Fibroblast of lung (primary cell): ENCODE measurements at places on chromosomes 6 and 20. TPM values are rescaled to one million over a fixed set of nuclear protein-coding genes. Genes with fewer than 3 reads are reported as not detected.
A peak's percentile ranks its signal among the peaks of the same experiment; 100 is the strongest.

- no peak for DNase-seq
Observed at GRCh38 chr6:14601490-14601889, 483.9 kb downstream of the CD83 start.

MYBL2 gene
- total RNA-seq: 0.26 and 1.2 TPM in 2 replicates

DNA sequence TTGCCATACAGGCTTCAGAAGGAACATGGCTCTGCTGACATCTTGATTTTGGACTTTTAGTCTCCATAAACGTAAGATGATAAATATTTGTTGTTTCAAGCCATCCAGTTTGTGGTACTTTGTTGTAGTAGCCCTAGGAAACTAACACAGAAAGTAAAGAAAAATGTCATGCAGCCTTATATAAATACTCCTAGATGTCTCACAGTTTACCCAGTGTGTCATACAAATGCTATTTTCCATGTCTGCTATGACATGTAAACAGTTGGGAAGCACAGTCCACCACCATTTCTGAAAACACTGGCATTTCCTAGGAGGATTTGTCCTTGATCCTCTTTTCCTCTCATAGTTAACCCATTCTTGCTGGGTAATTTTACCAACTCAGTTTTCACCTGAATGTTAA is 30.6 kb upstream of the ME1 start:
- DNase-seq: no peak

BPI gene
- total RNA-seq: not detected in 2 replicates

PPP1R18 gene
- total RNA-seq: 44.4 and 63.4 TPM in 2 replicates

GRCh38 chr6:117233145-117233544 is 32.2 kb upstream of the VGLL2 start:
- peak; percentile 36 for DNase-seq

- DNase-seq: no peak
Observed at GRCh38 chr6:83976871-83977270, 56.7 kb upstream of the MRAP2 start.

DNA sequence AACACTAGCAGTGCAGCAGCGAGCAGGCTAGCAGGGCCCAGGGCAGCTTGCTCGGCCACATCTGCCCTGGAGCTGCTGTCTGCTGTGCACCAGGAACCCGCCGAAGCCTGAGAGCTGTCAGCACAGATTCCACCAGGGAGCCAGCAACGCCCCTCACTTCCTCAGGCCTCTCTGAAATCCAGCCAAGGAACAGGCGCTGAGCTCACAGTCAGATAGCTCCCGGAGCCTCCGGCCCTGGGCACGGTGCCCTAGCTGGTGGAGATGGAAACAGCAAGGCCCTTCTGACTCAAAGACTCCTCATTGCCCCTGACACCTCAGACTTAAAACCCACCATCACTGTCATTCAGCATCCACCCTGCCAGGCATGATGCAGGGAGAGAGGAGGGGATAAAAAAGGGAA is 839.4 kb downstream of the MAFB start:
- DNase-seq: peak; percentile 91

GRCh38 chr20:840858-841567 is 7.5 kb downstream of the FAM110A start:
- DNase-seq: no peak

DNA sequence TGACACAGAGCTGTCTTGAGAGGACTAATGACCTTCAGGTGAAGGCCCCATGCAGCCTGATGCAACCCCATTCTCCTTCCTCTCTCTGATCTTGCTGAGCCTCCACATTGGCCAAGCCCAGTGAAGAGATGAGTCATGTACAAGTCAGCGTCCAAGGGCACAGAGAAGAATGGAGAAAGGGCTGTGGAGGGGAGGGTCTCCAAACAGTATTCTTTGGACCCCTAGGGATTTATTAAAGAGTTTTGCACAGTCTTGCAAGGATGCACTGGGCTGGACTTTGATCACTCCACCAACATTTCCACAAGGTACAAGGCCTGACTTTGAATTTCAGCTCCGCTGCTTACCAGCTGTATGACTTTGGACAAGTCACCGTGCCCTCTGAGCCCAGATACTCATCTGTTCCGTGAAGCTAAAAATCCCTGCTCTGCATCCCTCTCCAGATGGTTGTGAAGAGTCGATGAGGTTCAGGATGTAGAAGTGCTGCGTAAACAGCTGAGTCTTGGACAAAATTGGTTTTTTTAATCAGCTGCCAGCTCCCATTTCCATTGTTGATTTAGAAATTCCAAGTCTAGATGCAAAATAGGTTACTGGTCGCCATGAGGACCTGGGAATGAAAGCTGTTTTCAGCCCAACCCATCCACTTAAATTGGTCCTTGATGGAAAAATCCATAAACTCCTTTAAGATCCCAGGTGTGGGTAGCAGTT is 14.1 kb upstream of the KCNG1 start:
- DNase-seq: no peak

DNA sequence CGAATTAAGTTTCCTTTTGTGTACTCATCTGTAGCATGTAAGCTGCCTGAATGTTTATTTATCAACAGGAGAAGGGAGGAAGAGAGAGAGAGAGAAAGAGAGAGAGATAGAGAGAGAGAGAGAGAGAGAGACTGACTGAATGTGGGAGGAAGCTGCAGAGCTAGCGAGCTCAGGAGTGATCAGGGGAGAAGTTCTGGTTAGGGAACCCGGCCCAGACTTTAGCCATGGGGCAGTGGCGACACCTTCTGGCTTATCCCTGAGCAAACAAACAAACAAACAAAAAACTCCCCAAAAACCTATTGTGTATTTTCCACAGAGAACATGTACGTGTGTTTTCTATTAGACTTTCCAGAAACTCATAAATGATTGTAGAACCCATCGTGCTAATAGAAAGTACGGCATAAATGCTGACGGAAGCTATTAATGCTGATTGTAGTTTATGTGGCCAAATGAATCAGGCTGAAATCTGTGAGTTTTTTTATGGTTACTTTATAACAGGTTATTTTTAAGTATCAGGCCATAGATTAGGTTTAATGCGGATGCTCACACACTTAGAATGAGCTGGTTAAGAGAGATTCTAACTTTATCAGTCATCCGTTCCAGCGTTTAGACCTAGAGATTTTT is 92.8 kb downstream of the CLIC5 start:
- peak; percentile 85 for DNase-seq

MYL9 gene
- total RNA-seq: 9.2 and 25.4 TPM in 2 replicates

- no peak for DNase-seq
Observed at GRCh38 chr6:167106406-167106805, 16.5 kb upstream of the CCR6 start.

- DNase-seq: peak; percentile 72
Observed at GRCh38 chr20:49690899-49691620, 22.6 kb downstream of the B4GALT5 start.

IRF4 gene
- under 0.01 TPM in 2 replicates for total RNA-seq

- peak; percentile 95 for DNase-seq
Observed at GRCh38 chr20:41287327-41287726, 30.2 kb downstream of the ZHX3 start.

- no peak for DNase-seq
Observed at GRCh38 chr20:12566596-12566995, 442.2 kb upstream of the SPTLC3 start.

HLA-DQA1 gene
- 0.26 TPM in 1 of 2 replicates, not detected in the other for total RNA-seq

DNA sequence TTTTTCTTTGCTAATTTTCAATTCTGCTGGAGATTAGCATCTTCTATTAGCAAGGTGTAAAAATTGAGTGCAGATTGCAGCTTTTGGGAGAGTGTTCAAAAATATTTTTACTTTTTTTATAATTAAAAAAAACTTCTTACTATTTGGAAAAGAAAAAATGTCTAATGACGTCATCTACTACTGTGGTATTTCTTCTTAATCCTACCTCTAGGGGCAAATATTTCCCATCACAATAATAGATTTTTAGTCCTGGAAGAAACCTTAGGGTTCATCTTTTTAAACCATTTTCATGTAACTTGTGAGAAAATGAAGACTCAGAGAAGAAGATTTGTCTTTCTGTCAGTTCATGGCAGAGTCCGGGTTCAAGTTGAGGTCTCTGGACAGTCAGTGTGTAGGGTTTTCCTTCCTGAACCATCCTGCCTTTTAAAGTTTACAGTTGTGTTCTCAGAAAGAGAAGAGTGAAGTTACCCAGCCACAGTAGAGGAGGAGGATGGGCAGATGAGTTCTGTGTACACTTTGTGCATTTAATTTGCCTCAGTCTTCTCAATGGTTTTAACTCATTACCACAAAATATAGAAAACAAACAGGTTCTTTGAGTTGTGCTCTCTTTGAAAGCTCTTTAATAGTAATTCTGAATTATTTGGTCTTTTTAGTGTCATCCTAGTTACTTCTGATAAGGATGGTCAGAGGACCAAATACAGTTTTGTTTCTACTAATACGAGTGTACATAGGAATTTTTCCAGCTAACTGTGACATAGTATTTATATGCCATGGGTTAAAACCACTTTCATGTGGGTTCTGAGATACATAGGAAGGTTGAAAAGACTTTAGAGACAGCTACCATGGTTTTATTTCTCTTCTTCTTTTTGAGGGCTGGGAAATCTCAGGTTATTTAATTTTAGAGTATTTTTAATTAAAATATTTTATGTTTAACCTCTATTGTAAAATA is 184.7 kb downstream of the CDKAL1 start:
- DNase-seq: no peak

GRCh38 chr6:85672623-85673022 is 29.9 kb upstream of the SYNCRIP start:
- no peak for DNase-seq

DNA sequence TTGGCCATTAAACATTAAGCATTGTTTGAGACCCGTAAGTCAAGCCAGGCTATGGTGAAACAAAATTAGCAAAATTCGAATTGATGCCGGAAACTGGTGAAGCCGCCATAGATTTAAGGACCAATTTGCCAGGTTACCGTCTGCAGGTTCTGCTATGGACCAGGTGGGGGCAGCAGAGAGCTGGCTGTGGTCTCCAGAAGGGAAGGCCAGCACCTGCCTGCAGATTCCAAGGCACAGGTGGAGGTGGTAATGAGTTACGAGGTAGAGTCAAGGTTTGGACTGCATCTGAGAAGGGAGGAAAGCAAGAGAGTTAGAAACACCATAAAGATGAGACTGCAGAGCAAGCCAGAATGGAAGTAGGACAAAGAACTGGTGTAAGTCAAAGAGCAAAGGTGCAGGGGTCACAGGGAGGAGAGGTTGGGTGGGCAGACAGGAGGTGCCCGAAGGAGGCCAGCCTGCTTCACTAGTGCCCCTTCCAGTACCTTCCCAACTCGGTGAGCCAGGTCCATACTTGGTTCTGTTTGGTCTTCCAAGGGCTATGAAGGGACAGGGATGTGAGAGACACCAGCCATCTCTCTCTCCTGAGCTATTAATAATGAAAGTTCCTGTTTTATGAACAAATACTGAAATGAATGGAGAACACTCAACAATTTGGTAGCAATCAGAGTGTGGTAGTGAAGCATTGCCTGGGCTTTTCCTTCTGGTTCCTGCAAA is 131.6 kb upstream of the ESR1 start:
- DNase-seq: peak; percentile 4

SLC32A1 gene
- total RNA-seq: not detected in 2 replicates

CST1 gene
- 3.6 TPM in 1 of 2 replicates, not detected in the other for total RNA-seq

CALHM5 gene
- 4.1 and 4.4 TPM in 2 replicates for total RNA-seq

DNA sequence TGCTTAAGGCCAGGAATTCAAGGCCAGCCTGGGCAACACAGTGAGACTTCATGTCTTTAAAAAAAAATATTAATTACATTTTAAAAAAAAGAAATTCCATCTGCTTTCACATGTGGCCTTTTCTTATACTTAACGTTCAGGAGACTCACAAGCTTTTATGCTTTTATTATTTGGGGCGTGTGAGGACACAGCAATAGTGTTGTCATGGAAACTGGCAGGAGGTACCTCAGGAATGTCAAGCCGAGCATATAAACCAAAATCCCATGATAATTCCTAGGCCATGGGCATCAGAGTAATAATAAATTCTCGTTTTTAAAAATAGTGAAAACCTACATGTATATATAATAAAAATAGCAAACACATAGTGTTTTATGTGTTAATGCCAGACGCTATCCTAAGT is 89.8 kb downstream of the IYD start:
- no peak for DNase-seq

TMEM200A gene
- 44.2 and 51.7 TPM in 2 replicates for total RNA-seq

DNA sequence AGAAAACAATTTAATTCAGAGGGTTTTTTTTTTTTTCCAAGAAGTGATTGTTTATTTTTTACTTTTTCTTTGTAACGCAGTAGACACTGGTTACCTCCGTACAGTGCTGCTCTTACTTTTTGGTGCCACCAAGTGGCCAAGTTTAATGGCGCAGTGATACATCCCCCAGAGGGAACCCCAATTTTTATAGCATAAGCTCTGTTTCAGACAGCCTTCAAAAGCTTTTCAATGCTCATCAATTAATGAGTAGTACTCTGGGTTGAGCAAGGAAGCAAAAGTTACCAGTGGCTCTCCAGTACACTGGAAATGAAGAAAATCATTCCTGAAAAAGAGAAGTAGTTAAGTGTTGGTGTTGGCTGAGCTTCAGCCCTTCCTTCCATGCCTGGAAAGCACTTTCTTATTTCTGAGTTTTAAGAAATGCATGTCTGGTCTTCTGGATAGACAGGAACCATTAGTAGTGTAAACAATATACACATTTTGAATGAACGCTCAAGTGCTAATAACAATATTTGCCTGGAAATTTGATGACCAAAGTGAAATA is 129.1 kb upstream of the SMLR1 start:
- peak; percentile 73 for DNase-seq

DNA sequence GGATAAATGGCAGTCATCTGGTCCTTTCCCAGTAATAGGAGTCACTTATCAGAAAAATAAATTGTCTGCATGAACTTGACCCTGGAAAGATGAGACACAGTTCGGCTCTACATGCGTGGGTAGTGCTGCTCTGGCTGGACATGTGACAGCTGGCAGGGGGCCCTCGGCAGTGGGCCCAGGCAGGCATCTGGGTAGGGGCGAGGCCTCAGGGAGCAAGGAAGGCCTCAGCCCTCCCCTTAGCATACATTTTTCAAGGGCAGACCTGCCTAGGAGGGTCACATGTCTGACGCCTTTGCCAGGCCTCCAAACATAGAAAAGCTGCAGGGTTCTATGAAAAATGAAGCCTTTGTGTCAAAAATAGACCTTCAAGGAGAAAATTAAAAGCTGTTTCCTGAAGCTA is 12.8 kb upstream of the ILRUN start:
- DNase-seq: peak; percentile 76

- DNase-seq: no peak
Observed at GRCh38 chr20:2867081-2867864, 6.0 kb upstream of the PTPRA start.

SYCP2 gene
- 0.51 and 1.2 TPM in 2 replicates for total RNA-seq

MYLK2 gene
- under 0.01 TPM in 1 of 2 replicates, not detected in the other for total RNA-seq

DEFB124 gene
- not detected in 2 replicates for total RNA-seq

CCN2 gene
- 20.5 and 22.8 TPM in 2 replicates for total RNA-seq
